ENCODE measurements at places on chromosomes 4 and X. TPM values are rescaled to one million over a fixed set of nuclear protein-coding genes. Genes with fewer than 3 reads are reported as not detected.

ANK2 gene
- total RNA-seq = 5.5 TPM

KIT gene
- 1.5 TPM for total RNA-seq

ATG4A gene
- 13.7 TPM for total RNA-seq

MAGEE2 gene
- not detected for total RNA-seq

USP17L25 gene
- total RNA-seq = not detected

- H3K36me3 ChIP-seq = no peaks in the 10 kb centered on the region
- H3K27me3 ChIP-seq = no peaks in the 10 kb centered on the region
- DNase-seq = no peak
- no peak overlapping the region for H3K27ac ChIP-seq
- no peak overlapping the region for H3K4me3 ChIP-seq
Observed at GRCh38 chrX:47489507-47490275, 6.7 kb upstream of the ZNF41 start.

DNA sequence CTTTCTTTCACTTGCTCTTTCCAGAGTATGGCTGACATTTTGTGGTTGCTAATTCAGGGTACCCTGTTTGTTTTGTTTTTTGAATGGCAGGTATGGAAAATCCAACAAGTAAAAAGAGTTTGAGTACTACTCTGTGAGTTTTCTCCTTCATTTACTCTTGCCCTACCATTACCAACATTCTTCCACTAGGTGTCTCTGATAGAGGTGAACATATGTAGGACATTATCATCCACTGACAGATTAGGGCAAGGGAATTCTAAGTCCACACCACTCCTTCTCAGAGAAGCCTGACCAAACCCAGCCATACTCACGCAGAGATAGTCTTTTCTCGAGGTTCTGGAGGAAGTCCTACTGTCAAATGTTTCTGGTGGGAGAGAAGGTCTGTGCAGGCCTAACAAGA, 36.7 kb upstream of the HDAC8 start:
- no peaks in the 10 kb centered on the region for H3K27me3 ChIP-seq
- no peaks in the 10 kb centered on the region for H3K4me1 ChIP-seq
- H3K27ac ChIP-seq = no peak overlapping the region

- no peaks in the 10 kb centered on the region for H3K4me1 ChIP-seq
- no peaks in the 10 kb centered on the region for H3K36me3 ChIP-seq
- no peaks in the 10 kb centered on the region for H3K27me3 ChIP-seq
- H3K4me3 ChIP-seq = no peak overlapping the region
- DNase-seq = no peak
- no peak overlapping the region for H3K27ac ChIP-seq
Observed at GRCh38 chrX:68919707-68920106, 90.9 kb downstream of the EFNB1 start.

DNA sequence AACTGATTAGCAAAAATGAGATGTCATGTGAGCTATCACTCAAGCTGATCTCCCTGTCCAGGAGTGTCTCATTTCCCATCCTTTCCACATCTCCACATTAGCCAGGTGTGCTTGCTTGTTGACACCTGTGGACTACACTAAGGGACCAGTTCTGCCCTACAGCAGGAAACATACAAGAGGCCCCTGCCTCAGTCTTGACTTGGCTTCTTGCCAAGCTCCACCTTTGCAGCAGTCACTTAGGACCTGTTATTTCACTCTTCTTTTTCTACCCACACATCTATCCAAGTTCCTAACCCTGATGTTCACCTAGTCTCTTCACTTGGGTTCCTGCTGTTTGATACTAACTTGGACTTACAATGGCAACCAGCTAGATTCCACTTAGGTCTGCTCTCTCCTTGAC, 13.2 kb downstream of the FRMD7 start:
- H3K4me3 ChIP-seq = no peak overlapping the region
- DNase-seq = no peak
- H3K27ac ChIP-seq = no peak overlapping the region
- 0 out of 2 replicates have a peak, but pooled peaks cover 2% of the 10 kb centered on the region for H3K27me3 ChIP-seq

GRCh38 chrX:46703980-46704379, 54.9 kb downstream of the SLC9A7 start:
- no peaks in the 10 kb centered on the region for H3K27me3 ChIP-seq
- H3K36me3 ChIP-seq = no peaks in the 10 kb centered on the region
- no peak overlapping the region for H3K27ac ChIP-seq
- DNase-seq = no peak
- H3K4me3 ChIP-seq = no peak overlapping the region

GRCh38 chrX:132393485-132393884, 95.4 kb downstream of the MBNL3 start:
- H3K36me3 ChIP-seq = no peaks in the 10 kb centered on the region
- H3K4me3 ChIP-seq = no peak overlapping the region
- no peak overlapping the region for H3K27ac ChIP-seq
- DNase-seq = no peak
- no peaks in the 10 kb centered on the region for H3K4me1 ChIP-seq
- H3K27me3 ChIP-seq = no peaks in the 10 kb centered on the region

DNA sequence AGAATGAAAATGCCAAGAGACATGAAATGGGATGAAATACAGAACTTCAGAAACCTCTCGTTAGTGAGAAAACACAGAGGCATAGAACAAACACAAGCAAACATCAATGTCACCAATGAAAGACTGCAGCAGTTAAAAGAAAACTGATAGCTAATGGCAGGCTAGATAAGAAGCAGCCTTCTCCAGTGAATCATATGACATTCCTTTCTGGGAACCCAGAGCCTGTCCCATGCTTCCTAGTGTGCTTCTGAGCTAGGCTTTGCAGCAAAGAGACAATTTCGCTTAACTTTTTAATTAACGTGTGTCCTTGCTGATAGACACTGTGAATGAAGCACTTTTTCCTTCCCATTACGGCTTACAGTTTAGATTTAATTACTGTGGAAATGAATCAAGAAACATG, 444.6 kb downstream of the IL15 start:
- no peaks in the 10 kb centered on the region for H3K27me3 ChIP-seq
- H3K4me1 ChIP-seq = no peaks in the 10 kb centered on the region
- no peaks in the 10 kb centered on the region for H3K36me3 ChIP-seq
- H3K27ac ChIP-seq = no peak overlapping the region

- no peak overlapping the region for H3K4me3 ChIP-seq
- no peaks in the 10 kb centered on the region for H3K36me3 ChIP-seq
Observed at GRCh38 chr4:8188743-8189550, 10.1 kb upstream of the SH3TC1 start.

DNA sequence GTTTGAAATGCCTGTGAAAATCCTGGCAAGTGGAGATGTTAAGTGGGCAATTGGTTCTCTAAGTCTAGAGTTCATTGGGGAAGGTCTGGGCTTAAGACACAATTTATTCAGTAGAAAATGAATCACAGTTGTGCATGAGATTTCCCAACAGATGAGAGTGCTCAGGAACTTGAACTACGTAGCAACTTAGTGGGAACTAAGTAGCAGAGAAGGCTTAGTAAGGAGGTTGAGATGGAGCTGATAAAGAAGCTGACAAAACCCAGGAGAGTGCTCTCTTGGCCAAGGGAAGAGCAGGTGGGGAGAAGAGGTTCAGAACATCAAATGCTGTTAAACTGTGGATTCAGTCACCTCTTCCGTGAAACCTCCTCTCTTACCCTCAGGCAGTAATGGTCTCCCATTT, 33.0 kb downstream of the AFF1 start:
- H3K27me3 ChIP-seq = no peaks in the 10 kb centered on the region
- H3K4me1 ChIP-seq = no peaks in the 10 kb centered on the region
- no peak for DNase-seq
- H3K36me3 ChIP-seq = no peaks in the 10 kb centered on the region
- H3K4me3 ChIP-seq = no peak overlapping the region

- H3K4me1 ChIP-seq = no peaks in the 10 kb centered on the region
- H3K27ac ChIP-seq = no peak overlapping the region
- H3K27me3 ChIP-seq = no peaks in the 10 kb centered on the region
- no peak overlapping the region for H3K4me3 ChIP-seq
Observed at GRCh38 chrX:29671421-29671820, 543.9 kb upstream of the MAGEB2 start.

DNA sequence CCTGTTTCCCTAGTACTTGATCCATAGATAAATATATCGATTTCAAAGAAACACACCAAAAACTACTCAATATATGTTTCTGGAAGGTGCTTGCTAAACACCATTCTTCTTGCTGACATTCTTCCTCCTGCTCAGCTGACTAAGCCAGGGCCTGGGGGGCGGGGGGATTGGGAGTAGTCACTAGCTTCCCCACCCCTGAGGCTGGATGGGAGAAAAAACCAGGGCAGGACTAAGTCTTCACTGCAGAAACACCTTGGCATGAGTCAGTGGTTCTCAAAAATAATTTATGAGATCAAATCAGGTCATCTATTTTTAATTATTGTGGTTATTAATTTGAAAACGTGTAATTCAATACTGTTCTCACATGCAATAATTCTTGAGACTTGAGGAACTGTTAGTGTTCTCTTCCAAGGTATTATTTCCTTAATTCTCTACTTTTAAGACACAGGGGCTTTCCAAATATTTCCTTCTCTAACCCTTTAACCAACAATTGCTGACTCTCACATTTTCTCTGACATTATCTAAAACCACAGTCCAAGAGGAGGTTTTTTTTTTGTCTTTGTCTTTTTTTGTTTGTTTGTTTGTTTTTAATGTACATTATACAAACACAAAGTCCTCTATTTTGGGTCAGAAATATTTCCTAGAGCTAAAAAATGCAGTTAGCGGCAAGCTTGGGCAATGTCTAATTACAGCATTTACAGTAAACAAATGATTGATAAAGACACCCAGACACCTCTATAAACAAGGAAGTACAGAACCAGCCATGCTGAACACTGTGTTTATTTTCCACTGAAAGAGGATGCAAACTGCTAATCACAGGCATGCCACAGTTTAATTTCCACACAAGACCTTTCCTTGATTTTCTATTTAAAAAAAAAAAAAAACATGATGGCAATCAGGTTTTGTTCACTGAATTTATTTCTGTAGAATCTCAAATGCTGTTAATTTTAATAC, 120.3 kb upstream of the USP9X start:
- no peaks in the 10 kb centered on the region for H3K27me3 ChIP-seq
- H3K36me3 ChIP-seq = no peaks in the 10 kb centered on the region
- DNase-seq = no peak
- H3K4me1 ChIP-seq = no peaks in the 10 kb centered on the region
- H3K27ac ChIP-seq = no peak overlapping the region
- no peak overlapping the region for H3K4me3 ChIP-seq

DNA sequence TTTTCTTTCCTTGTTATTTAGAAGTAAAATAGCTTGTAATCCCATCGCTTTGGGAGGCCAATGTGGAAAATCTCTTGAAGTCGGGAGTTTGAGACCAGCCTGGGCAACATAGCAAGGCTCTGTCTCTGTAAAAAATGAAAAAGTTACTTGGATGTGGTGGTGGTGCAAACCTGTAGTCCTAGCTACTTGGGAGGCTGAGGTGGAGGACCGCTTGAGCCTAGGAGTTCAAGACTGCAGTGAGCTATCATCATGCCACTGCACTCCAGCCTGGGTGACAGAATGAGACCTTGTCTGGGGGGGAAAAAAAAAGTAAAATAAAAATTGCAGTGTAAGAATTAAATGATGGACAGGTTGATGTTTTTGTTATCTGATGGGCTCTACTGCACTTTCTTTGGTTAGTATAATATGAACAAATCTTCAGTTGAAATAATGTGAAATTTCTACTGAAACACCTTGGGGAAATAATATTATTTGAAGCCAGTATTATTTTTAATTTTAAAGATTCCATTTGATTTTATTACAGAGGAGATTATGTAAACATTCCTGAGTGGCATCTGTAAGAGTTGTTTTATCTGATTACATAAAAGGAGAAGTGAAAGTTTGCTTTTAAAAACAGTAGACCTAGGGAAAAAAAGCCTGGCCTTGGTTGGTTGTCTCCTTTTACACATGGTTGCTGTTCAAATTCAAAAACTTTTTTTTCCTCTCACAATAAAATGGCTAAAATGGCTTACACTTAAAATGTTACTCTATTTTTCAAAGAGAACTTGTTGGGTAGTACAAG, 10.5 kb upstream of the NDUFC1 start:
- 0 out of 2 replicates have a peak, but pooled peaks cover 3% of the 10 kb centered on the region for H3K4me1 ChIP-seq
- no peaks in the 10 kb centered on the region for H3K27me3 ChIP-seq
- H3K36me3 ChIP-seq = no peaks in the 10 kb centered on the region
- H3K27ac ChIP-seq = no peak overlapping the region
- no peak for DNase-seq
- H3K4me3 ChIP-seq = no peak overlapping the region

DNA sequence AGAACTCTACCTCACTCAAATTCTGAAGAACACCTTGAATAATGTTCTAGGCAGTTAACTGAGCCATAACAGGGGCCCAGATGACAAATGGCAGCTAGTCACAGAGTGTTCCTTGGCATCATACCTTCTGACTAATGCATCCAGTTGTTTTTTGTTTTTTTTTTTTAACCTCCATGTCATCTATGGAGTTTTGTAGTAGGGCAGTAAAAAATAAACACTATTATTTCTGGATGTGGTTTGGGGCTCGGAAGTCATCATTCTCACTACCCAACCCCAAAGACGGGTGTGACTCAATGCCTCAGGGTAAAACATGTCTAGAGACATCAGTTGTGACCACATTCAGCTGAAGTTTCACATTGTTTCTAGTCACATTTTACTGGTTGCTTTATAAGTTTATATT, 31.2 kb upstream of the MCF2 start:
- no peak overlapping the region for H3K27ac ChIP-seq
- DNase-seq = no peak
- H3K36me3 ChIP-seq = peaks cover 3% of the 10 kb centered on the region
- no peaks in the 10 kb centered on the region for H3K27me3 ChIP-seq
- H3K4me1 ChIP-seq = no peaks in the 10 kb centered on the region
- H3K4me3 ChIP-seq = no peak overlapping the region

DNA sequence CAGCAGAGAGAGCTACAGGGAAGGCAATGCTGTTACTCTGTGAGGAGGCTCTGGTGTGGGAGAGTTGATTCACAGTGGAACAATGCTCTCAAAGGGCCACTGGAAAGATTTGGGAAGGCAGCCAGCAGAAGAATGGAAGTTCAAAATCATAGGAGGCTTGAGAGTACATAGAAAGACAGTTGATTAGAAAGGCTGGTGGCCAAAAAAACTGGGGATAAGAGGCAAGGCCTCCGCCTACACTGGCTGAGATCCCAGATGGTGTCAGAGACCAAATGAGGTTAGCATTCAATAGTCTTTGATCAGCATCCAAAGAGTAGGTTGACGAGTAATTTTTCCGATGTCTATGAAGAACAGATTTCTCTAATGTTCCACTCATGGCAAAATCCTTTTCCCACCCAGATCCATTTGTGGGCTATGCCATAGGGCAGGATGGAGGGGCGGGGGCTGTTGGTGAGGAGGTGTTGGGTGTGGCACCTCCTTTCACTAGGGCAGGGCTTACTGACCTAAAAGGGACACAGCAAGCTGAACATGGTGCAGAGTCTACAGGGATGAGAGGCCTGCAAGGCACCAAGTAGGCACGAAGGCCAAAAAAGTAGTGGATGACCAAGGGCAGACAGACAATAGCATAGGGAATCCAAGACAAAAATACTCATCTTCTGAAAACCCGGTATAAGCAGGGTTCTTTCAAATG, 15.1 kb downstream of the TEC start:
- H3K27me3 ChIP-seq = no peaks in the 10 kb centered on the region
- H3K36me3 ChIP-seq = no peaks in the 10 kb centered on the region
- H3K4me3 ChIP-seq = no peak overlapping the region
- no peak overlapping the region for H3K27ac ChIP-seq

- peaks cover 8% of the 10 kb centered on the region for H3K4me1 ChIP-seq
- H3K36me3 ChIP-seq = peaks cover 4% of the 10 kb centered on the region
- DNase-seq = no peak
Observed at GRCh38 chr4:73258436-73258685, 237 bp downstream of the ANKRD17 start.

- no peaks in the 10 kb centered on the region for H3K27me3 ChIP-seq
- H3K27ac ChIP-seq = no peak overlapping the region
- no peak overlapping the region for H3K4me3 ChIP-seq
- no peak for DNase-seq
Observed at GRCh38 chr4:12889054-12889453, 595.1 kb downstream of the RAB28 start.

- no peak overlapping the region for H3K4me3 ChIP-seq
Observed at GRCh38 chr4:35730414-35730813, 513.9 kb downstream of the ARAP2 start.

Data from Panc1 (cell line).